ENCODE measurements at places on chromosomes 5 and 9. TPM values are rescaled to one million over a fixed set of nuclear protein-coding genes. Genes with fewer than 3 reads are reported as not detected.

The PDE8B gene
- 3.6 TPM for total RNA-seq

The NSA2 gene
- total RNA-seq, result 48.5 TPM

The CDC20B gene
- total RNA-seq, result not detected

The SLC34A3 gene
- total RNA-seq, result not detected

The MUSK gene
- total RNA-seq, result 0.62 TPM

The NPM1 gene
- 544 TPM for total RNA-seq

The CCL27 gene
- not detected for total RNA-seq

The TMOD1 gene
- 25.3 TPM for total RNA-seq
